ENCODE measurements at places on chromosomes 16 and 17. TPM values are rescaled to one million over a fixed set of nuclear protein-coding genes. Genes with fewer than 3 reads are reported as not detected.

ATP1B2 gene
- 4.9 TPM for total RNA-seq

TNFRSF13B gene
- total RNA-seq: not detected

C16orf54 gene
- 2.5 TPM for total RNA-seq

CIITA gene
- 5.6 TPM for total RNA-seq

ALOX15 gene
- 2.6 TPM for total RNA-seq

CASKIN2 gene
- 11.1 TPM for total RNA-seq

RHBDF1 gene
- 34.7 TPM for total RNA-seq

USP43 gene
- 0.74 TPM for total RNA-seq

PPL gene
- 10.1 TPM for total RNA-seq

TPSAB1 gene
- total RNA-seq: 10.8 TPM

HBA1 gene
- 472 TPM for total RNA-seq

PRSS8 gene
- total RNA-seq: 1.6 TPM

BCL6B gene
- 12.5 TPM for total RNA-seq

SCPEP1 gene
- 22.9 TPM for total RNA-seq

EMP2 gene
- total RNA-seq: 47.3 TPM

HBA2 gene
- total RNA-seq: 648 TPM

CACNA1H gene
- 10.6 TPM for total RNA-seq

RNU2-1 gene
- total RNA-seq: not detected

GPR139 gene
- not detected for total RNA-seq

MAPT gene
- 3.4 TPM for total RNA-seq

KRTAP3-2 gene
- not detected for total RNA-seq

TBC1D3K gene
- total RNA-seq: not detected

KRT9 gene
- total RNA-seq: not detected

TP53TG3 gene
- total RNA-seq: not detected

NHLRC4 gene
- total RNA-seq: 1.0 TPM

PLA2G10 gene
- total RNA-seq: 0.32 TPM

EVPL gene
- 12.5 TPM for total RNA-seq

DNAAF1 gene
- total RNA-seq: not detected

FAM171A2 gene
- 5.7 TPM for total RNA-seq

TBC1D3 gene
- total RNA-seq: not detected

KATNIP gene
- total RNA-seq: 15.2 TPM

SPN gene
- total RNA-seq: 0.85 TPM

SLFN13 gene
- total RNA-seq: 9.5 TPM

RNF112 gene
- total RNA-seq: 3.1 TPM

DNAH2 gene
- 0.11 TPM for total RNA-seq

ADGRG3 gene
- 1.2 TPM for total RNA-seq

METTL9 gene
- 163 TPM for total RNA-seq

C1QTNF8 gene
- total RNA-seq: not detected

ASPSCR1 gene
- 18.0 TPM for total RNA-seq

SLC5A10 gene
- total RNA-seq: not detected

SULT1A2 gene
- total RNA-seq: 0.21 TPM

LUC7L gene
- total RNA-seq: 112 TPM

PRSS22 gene
- total RNA-seq: 3.0 TPM

RPH3AL gene
- total RNA-seq: 5.4 TPM

PERCC1 gene
- total RNA-seq: not detected

SLC16A5 gene
- 17.6 TPM for total RNA-seq

NTN3 gene
- 5.2 TPM for total RNA-seq

NECAB2 gene
- 1.0 TPM for total RNA-seq

CD300A gene
- total RNA-seq: 2.7 TPM

ZNF629 gene
- total RNA-seq: 7.2 TPM

TSNAXIP1 gene
- 1.2 TPM for total RNA-seq

KRTAP4-1 gene
- total RNA-seq: not detected

ITGB4 gene
- total RNA-seq: 22.4 TPM
